ENCODE measurements at places on chromosomes 13 and 19. TPM values are rescaled to one million over a fixed set of nuclear protein-coding genes. Genes with fewer than 3 reads are reported as not detected.

Gene FPR2
- not detected for total RNA-seq

Gene UBE2L5
- total RNA-seq, result not detected

Gene KRI1
- total RNA-seq, result 11.1 TPM

Gene C13orf42
- total RNA-seq, result not detected

Gene NDUFB7
- 164 TPM for total RNA-seq

Gene PLPP2
- 16.6 TPM for total RNA-seq

Gene SPACA4
- not detected for total RNA-seq

Gene LPAR2
- total RNA-seq, result 1.1 TPM

GRCh38 chr13:62207388-62207787, 791.7 kb upstream of the PCDH20 start:
- no peak for DNase-seq

DNA sequence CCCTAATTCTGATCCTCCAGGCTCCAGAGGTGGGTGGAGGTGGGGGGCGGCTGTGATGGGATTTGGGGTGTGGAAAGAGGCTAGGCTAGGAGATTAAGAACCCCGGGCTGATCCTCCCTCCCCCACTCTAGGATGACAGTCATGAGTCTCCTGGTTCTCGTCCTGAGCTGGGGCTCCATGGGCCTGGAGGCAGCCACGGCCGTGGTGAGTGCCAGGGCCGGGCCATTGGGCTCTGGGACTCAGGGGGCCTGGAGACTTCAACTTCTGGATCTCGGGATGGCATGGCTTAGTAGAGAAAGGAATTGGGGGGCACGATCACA, 13.9 kb downstream of the TTYH1 start:
- DNase-seq, result no peak

- no peak for DNase-seq
Measured at GRCh38 chr19:10395003-10395402, 8.3 kb downstream of the CDC37 start.

DNA sequence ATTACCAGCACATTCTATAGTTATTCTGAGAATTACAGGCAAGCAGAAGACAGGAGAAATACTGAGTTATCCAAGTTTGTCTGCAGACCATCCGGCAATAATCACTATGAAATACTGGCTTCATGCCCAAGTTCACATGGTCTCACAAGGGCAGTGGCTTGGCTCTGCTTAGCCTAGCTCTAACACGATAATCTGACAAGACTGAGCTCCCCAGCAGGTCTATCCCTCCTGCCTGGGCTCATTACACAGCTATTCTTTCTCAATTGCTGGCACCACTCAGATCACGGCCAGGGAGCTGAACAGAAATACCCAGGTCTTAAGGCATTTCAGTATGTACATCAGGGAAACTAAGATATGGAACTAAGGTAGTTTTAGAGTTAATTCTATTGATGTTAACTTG, 361.6 kb upstream of the PCDH20 start:
- no peak for DNase-seq

GRCh38 chr19:49836176-49837008, 14.6 kb upstream of the PTOV1 start:
- DNase-seq, result no peak

DNA sequence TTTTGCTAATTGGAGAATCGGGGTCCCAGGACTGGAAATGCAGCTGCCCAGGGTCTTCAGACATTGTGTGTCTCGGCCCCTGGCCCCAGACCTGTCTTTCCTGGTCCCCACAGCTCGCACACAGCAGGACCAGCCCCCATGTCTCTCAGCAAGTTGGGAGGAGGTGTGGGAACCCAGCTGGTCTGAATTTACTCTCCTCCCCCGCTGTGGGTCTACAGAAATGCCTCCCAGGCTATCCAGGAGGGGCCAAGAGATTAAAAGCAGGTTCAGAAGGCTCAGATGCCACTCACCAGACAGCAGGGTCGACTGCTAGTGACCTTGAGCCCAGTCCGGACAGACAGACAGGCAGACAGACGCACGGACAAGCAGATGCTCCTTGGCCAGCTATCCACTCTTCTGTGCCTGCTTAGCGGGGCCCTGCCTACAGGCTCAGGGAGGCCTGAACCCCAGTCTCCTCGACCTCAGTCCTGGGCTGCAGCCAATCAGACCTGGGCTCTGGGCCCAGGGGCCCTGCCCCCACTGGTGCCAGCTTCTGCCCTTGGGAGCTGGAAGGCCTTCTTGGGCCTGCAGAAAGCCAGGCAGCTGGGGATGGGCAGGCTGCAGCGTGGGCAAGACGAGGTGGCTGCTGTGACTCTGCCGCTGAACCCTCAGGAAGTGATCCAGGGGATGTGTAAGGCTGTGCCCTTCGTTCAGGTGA, at the start of gene DAND5:
TSS of gene DAND5 (plus strand) at position 285 of the 697 bp plus-strand sequence. CDS start at position 370, 85 bp downstream.
- no peak for DNase-seq

- DNase-seq, result no peak
Measured at GRCh38 chr19:17406046-17406886, 836 bp upstream of the BST2 start.

DNA sequence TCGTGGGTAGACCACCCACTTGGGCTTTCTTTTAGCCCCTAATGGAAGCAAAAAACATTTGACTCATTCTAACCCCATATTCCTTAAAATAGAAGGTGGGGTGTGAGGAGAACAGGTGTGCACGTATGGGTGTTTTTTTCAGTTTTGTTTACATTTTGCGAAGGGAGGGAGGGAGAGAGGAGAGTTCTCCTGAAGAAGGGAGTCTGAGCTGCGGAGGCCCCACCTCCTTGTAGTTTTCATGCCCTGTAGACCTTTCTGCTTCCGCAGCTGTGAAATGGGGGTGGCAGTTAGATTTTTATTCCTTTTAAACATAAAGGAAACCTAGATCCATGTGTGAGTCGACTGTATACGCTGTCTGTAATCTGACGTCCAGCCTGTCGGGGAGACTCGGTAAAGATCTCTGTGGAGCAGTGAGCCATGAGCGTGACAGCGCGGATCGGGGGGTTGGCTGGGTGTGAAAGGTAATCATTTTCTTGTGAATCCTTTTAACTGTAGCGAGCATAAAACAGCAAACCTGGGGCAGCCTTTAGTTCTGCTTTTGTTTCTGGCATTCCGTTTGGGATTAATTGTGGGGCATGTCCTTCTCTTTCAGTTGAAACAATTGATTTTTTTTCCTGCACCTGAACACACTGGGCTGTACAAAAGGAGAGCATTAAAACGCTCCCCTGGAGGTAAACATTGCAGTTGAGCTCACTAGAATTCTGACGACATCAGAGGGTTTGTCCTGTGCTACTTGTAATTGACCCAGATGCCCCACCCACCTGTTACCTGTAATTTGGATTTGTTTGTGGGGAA, 2.3 kb downstream of the UPF1 start:
- no peak for DNase-seq

GRCh38 chr13:40599747-40600146, 66.7 kb downstream of the FOXO1 start:
- no peak for DNase-seq

DNA sequence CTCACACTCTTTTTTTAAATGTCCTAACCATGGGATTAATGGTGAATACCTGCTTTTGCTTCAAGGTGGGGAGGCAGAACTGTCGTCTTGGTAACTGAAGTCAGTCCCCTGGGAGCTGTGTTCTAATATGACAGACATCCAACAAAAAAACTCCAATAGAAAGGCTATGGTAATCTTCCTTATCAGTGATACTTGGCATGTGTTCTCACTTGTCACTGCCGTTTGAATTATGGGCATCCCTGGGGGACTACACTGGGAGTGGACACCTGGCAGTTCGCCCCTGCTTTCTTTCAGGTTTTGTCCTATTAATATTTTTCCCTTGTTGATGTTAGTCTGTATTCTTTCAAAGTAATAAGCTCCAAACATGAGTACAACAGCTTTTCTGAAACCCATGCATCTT, 252.6 kb downstream of the SLITRK5 start:
- DNase-seq, result no peak

DNA sequence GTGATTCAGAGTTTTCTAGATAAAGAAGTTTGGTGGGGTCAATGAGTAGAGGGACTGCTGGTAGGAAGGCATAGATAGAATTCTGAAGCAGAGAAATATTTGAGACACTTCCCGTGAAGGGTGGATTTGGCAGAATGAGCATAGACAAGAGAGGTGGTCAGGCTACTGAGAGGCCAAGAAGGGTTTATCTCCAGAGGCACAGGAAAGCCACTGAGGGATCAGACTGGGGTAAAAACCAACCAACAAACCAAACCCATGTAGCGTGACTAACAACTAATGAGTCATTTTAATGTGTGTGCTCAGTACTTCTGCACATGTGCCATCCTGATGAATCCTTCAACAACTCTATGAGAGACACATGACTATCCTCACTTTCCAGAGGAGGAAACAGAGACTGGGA, 60.0 kb upstream of the SERP2 start:
- DNase-seq, result peak; percentile 82

- DNase-seq, result no peak
Measured at GRCh38 chr19:35330475-35330874, 1.5 kb downstream of the CD22 start.

- DNase-seq, result no peak
Measured at GRCh38 chr19:10692673-10693264, 8.5 kb upstream of the QTRT1 start.

GRCh38 chr19:38392707-38393308, 4.3 kb downstream of the SPRED3 start:
- no peak for DNase-seq

GRCh38 chr19:8571006-8571411, 6.2 kb downstream of the MYO1F start:
- DNase-seq, result no peak

- DNase-seq, result no peak
Measured at GRCh38 chr19:4113398-4114088, 10.4 kb downstream of the MAP2K2 start.

- DNase-seq, result no peak
Measured at GRCh38 chr13:67303661-67304333, 73.7 kb upstream of the PCDH9 start.

DNA sequence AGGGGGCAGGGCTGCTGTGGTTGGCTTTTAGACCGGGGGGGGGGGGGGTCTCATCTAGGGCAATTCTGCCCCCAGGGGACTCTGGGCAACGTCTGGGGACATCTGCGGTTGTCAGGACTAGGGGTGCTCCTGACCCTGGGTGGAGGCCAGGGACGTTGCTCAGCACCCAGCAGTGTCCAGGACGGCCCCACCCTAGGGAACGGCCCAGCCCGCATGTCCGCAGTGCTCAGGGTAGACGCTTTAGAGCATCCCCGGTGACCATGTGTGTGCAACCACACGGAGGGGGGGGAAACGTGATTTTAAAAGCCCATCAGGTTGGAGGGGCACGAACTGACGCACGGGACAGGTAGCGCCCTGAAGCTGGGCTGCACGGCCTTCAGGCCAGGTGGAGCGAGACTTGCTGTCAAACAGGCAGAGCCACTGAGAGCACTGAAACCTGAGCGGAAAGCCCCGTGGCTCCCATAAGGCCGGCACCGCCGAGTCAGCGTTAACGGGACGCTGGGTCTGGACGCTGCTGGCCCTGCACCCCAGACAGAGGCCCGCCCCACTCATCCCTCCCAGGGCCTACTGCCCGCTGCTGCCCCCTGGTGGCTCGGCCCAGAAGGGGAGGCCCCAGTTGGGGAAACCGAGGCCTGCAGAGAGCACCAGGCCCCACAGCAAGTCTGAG, 8.3 kb downstream of the CACTIN start:
- peak; percentile 73 for DNase-seq

DNA sequence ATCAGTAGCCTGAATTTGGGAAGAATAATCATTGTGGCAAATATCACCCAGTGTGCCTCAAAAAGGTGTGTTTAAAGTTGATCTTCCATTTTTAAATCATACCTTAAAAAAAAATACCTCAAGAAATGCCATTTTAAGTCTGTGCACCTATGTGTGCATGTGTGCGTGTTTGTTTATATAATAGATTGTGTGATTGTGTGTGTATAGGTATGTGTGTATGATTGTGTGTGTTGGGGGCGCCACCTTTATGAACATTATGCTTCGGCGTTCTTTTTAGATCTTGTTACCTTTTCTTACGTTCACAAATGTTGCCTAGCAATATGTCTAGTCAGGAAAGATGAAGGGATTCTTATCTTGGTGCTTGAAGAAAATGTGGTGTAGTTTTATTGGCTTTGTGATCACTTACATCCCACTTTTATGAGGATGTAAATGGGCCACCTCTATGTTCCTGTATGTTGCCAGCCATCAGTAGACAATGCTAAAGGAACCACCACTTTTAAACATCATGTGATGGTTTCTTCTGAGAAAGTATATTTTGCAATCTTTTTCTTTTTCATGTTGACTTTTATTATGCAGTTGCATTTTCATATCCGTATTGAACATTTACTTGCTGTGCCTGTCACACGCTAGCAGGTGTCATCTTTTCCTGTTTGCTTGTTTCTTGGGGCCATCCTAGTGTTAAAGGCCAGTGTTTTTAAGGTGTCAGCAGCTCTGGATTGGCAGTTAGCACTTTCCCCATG, 2.2 kb upstream of the IRS2 start:
- DNase-seq, result no peak

DNA sequence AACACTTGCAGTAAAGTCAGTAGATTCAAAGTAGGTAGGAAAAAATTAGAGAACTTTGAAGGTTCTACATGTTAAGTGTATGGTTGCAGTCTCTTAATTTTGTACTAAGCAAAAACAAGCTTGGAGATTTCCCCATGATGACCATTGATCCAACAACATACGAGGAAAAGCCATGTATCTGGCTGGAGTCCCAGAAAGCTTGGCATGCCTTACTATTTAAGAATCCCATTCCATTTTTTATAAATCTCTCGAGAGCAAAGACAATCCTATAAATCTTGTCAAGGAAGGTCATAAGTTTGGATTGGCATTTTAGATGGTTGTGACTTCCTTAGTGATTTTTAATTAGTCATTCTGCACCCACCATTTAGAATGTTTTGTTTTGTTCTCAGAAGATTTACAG, 495.9 kb downstream of the GPC5 start:
- DNase-seq, result peak; percentile 1

GRCh38 chr13:27923794-27924528, 4.2 kb downstream of the PDX1 start:
- no peak for DNase-seq

GRCh38 chr13:75960538-75960994, 324.4 kb downstream of the LMO7 start:
- DNase-seq, result no peak

GRCh38 chr19:14437578-14438140, 4.6 kb downstream of the PKN1 start:
- DNase-seq, result no peak

DNA sequence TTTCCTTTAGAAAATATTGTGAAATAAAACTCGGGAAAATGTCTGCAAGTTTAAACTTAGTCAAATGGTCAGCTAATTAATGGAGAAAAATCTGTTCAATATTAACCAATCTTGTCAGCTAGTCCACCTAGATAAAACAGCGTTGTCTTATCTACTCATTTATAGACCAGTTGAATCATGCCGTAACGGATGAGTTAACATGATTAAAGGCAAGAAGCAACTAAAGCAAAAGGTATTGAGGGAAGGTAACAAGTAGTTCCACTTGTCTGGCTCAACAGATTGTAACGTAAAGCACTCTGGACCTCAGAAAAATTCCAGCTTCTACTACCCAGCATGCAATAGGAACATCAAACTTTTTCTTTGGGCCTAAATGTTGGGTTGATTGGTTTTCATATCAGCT, 958.2 kb downstream of the DIAPH3 start:
- DNase-seq, result no peak

Data from fibroblast of the aortic adventitia (primary cell).